ENCODE measurements at places on chromosomes 16 and 17.

- no peak for DNase-seq
Measured at GRCh38 chr17:21094298-21094704, 32.5 kb upstream of the DHRS7B start.

DNA sequence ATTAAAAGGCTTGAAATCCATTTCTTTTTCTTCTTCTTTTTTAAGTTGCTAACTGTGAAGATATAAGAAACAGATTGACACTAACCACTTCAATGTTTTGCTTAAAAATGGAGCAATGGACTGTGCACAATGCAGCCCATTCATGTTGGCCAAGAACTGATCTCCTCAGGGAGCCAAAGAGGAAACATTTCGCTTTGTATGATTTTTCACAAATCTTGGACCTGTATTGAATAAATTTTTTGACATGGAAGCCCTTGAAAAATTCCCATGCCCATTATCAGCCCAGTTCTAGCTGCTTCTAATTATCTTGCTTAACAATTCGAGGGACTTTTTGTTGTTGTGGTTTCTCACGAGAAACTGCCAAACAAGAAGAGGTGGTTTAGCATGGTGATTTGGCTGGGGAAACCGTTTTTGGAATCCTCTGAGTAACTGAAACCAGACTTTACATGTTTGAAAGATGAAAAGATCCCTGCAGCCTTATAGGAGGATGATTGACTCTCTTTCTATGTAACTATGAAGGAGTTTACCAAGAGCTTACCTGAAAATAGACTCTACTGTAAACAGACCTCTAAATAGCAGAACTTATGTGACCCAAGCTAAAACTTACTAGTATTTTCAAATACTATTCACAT, 1389.4 kb upstream of the GOT2 start:
- DNase-seq: no peak

DNA sequence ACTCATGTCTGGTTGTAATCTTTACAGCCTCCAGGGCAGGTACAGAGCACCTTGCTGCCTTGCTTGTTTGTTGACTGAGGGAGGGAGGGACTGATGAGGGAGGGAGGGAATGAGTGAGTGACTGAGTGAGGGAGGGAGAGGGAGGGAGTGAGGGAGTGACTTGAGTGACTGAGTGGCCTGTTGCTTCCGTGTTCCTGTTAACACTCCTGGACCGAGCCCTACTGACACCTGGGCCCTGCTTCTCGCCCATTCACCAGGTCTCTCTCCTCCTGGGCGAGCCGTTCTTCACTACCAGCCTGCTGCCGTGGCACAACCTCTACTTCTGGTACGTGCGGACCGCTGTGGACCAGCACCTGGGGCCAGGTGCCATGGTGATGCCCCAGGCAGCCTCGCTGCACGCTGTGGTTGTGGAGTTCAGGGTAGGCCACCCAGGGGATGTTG, 41.2 kb downstream of the PRMT7 start:
- DNase-seq: no peak

DNA sequence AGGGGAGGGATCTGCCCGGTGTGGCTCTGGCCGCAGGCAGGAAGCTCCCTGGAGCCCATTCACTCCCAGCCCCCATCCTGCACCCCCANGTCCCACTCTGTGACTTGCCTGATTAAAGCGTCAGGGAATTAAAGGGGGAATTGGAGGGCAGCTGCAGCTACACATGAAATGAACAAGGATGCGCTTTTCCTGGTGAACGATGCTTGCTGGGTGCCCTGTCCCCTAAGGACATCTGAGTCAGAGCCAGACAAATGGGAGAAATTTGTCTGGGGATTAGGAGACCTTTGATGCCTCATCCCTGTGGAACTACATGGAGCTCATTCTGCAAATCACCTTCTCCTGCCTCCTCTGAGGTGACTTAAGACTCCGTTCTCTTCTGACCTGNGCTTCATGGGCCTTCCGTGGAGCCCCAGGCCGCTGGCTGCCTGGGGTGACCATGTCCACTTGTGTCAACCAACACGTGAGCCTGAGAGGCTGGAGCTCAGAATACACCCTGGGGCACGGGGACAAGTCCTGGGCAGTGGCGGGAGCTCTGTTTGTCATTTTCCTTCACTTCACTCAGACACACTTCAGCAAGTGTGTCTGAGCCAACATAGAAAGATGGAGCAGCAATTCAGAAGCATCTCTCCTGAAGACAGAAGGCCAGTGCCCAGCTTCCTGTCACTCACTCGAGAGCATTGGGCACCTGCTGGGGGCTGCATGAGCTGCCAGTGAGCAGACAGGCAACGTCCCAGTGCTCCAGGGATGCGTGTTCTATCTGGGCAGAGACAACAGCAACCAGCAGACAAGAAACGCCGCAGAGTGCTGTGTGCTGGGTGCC, 54.1 kb downstream of the METRNL start:
- no peak for DNase-seq

- DNase-seq: no peak
Measured at GRCh38 chr16:53457670-53458069, 23.4 kb downstream of the RBL2 start.

DNA sequence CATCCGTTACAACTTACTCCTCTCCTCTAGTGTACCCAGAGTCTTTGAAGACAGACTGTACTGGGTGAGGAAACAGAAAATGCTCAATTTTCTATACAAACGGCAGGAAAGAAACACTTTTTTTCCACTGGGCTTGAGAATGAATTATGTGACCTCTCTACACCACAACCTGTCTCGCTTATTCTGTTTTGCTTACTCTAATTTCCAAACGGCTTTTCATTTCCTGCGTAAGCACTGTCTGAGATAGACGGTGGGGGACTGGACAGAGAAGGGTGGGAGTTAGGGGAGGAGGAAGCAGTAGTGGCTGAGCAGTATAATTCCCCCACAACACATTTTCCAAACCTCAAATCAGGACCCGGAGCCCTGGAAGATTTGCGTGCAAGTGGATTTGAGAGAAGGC, 191.4 kb upstream of the SDK2 start:
- no peak for DNase-seq

DNA sequence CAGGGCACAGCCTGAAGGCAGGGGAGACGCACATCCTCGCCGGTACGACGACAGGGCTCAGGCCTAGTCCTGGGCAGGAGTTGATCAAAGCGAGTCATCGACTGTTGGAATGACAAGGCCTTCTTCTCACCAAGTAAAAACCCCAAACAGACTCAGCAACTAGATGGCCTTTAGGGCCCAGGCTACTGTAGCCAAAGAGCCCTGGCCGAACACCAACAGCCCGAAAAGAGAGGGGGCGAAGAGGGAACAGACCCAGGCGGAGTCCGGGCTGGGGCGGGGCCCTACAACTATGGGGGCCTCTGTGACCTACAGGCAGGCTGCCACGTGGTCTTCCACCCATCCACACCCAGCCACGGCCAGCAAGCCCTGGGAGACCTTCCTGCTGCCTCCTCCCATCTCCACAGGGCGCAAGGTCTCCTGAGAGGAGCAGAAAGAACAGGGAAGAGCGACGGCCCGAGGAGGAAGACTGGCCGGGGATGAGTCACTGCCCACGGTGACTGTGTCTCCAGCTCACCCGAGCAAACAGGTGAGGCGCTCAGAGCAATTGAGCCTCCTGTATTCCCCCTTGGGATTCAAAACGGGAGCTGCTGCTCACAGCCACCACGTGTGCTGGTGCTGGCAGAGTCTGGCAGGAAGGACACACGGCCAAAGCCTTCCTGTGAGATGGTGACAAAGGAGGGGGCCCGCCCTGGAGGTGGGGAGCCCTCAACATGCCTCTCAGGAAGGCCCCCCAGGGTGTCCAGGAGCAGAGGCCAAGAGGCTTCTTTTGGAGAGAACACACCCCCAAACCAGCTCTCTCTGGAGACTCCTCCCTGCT, 17.7 kb downstream of the SLC16A3 start:
- DNase-seq: no peak

DNA sequence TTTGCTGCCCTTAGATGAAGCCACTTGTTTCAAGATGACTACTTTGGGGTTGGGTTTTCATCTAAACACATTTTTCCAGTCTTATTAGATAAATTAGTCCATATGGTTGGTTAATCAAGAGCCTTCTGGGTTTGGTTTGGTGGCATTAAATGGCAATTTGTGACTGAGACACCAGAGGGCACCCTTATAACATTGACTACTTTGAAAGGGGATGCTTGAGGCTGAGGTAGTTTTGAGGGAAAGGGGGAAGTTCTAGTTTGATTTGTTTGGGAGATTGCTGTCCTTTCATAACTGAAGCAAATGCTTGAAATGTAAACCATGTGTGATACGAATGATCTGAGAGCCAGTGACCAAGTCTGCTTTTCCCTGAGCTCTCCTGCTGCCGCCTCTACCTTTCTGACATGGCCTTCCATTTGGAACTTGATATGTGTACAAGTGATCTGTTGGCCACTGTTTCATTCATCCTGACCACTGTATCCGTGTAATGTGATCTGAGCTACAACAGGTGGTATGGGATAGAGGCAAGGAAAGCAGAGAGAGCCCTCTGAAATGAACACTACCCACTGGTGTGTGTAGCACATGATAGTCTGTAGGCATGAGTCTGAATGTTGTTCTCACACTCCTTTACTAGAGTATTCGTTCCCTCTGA, 5.8 kb upstream of the RARA start:
- DNase-seq: no peak

DNA sequence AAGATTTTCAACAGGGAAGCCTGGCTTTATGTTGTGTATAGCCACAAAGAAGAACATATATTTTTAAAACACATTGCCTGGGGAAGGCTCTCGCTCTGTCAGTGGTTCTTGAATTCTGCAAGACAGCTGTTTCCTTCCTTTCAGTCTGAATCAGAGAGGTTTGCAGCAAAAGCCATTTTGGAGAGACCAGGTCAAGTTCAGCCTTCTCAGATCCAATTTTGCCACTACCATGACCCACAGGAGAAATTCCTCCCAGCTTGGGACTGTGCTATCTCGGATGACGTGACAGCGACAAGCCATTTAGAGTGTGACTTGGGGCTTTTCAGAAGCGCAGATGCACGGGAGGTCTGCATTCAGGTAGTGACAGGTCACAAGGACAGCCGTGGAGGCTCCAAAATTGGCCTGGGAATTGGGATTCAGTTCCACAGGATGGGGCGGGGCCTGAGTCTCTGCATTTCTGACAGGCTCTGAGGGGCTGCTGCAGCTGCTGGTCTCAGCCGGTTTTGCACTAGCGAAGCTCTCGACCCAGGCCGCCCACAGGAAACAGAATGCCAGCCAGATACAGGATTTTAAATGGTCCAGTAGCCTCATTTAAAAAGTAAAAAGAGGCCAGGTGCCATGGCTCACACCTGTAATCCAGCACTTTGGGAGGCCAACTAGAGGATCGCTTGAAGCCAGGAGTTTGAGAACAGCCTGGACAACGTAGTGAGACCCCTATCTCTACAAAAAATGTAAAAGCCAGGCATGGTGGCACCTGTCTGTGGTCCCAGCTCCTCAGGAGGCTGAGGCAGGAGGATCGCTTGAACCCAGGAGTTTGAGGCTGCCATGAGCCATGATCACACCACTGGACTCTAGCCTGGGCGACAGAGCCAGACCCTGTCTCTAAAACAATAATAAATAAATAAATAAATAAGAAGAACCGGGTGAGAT, 196.6 kb upstream of the CIBAR2 start:
- DNase-seq: no peak

GRCh38 chr16:63625126-63625525, 1496.7 kb downstream of the CDH11 start:
- no peak for DNase-seq

DNA sequence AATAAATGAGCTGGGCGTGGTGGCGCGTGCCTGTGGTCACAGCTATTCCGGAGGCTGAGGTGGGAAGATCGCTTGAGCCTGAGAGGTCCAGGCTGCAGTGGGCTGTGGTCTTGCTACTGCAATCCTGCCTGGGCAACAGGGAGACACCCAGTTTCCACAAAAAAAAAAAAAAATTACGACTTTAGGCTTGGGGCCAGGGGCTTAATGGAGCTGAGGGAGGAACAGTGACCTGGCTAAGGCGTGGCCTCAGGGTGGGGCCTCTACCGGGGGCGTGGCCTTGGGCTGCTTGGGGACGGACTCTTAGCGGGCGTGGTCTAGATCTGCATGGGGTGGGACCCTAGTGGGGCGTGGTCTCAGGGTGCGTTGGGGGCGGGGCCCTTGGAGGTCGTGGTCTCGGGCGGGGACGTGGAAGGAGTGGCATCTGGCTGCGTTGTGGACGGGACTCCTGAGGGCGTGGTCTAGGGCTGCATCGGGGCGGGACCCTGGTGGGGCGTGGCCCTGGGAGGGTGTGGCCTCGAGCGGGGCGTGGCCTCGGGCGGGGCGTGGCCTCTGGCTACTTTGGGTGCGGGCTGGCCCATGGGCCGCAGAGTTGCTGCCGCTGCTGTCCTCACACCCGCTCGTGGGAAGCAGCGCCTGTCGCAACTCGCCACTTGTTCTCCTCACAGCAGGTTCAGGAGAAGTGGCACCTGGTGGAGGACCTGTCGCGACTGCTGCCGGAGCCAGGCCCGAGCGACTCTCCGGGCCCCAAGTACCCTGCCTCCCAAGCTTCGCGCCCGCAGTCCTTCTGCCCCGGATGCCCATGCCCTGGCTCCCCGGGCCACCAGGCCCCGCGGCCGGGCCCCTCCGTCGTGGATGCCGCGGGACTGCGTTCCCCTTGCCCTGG, 5.8 kb upstream of the C17orf99 start:
- peak; percentile 73 for DNase-seq

DNA sequence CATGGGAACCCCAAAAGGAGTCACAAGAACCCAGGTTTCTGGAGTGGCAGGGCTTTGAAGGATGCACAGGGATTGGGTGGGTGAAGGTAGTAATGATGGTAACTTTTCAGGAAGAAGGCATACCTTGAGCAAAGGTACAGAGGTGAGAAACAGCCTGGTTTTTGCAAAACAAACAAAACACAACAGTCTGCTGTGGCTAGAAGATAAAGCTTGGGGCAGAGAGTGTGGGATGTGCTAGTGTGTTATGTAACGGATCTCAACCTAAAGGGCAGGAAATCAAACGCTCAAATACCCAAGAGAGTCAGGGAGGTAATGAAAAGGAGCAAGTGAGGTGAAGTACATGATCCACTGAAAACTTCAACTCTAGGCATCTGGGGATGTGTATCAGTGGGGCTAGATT, 4.6 kb downstream of the PTGES3L start:
- no peak for DNase-seq

DNA sequence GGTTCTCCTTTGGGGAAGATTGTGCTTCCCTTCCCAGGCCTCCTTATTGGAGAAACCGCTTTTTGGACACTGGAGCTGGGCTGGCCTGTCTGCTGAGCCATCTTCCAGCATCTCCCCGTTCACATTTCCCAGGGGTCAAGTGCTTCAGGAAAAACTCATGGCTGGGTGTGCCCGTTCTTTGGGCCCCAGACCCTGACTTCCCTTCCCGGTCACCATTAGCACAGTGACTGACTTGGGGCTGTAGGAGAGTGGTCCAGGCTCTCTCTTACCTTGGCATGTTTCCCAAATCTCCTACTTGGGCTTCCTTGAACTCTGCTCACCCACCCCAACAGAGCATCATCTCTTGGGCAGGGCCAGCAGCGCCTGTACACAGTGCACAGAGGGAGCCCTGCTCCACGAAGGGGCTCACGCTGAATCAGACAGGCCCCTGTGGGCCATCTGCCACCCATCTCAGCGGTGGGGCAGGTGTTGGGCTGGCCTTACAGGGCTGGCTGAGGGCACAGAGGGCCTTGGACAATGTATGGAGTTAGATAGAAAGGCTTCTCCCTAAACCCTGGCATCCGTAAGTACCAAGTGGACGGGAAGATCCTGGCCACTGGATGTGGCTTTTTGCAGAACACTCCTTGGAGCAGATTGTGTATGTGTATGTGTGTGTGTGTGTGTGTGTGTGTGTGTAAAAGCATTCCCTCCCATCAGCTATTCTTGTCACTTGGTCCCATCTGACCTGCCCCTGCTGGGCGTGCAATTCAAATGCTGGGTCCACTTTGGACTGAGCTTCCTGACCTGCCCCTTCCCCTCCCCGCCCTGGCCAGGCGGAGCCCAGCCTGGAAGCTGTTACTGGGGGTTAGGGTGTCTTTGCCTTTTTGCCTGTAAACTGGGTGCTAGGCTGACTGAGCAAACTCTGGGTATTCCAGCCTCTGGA, 24.9 kb upstream of the CDC42EP4 start:
- DNase-seq: no peak
